CD4-positive, alpha-beta T cell treated with Interleukin-6 at 100 ng/mL for 8 hours (primary cell): ENCODE measurements at places on chromosomes 6 and 20.

- no peak for DNase-seq
Measured at GRCh38 chr20:61930776-61931475, 134.8 kb downstream of the TAF4 start.

DNA sequence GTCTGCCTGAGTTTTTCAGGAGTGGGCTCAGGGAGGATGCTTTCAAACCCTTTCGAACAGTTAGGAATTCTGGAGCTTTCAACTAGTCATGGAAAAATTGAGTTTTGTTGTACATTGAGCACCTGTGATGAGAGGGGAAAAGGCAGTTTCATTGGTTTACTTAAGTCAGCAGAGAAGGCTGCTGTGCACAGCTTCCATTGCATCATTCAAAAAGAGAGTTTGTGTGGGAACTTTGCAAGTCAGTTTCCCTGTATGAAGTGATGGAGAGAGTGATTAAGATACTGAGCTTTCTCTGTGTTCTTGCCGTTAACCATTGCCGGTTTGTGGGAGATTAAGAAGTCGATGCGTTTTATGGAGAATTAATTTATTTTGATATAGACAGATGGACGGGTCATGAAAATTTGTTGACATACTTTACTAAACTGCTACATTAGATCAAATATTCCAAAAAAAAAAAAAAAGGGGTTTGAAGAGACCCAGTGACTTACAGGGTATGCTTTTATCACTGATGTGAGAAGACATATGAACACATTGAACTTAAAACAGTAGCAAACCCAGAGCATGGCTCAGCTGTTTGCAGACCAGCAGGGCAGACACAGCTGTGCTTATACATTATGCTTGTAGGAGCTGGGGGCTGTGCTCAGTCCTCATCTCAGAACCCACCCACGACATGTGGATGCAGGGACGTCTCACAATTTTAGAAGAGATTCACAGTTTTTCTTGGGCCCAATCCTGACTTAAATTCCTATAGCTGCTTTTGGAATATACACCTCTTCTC lies 234.1 kb downstream of the SOX4 start:
- DNase-seq, result no peak

- DNase-seq, result no peak
Measured at GRCh38 chr6:154292855-154293519, 63.6 kb downstream of the IPCEF1 start.

GRCh38 chr6:11653028-11653583 lies 115.6 kb downstream of the TMEM170B start:
- DNase-seq, result peak; percentile 28

- DNase-seq, result no peak
Measured at GRCh38 chr6:127956260-127956888, 55.5 kb upstream of the THEMIS start.

DNA sequence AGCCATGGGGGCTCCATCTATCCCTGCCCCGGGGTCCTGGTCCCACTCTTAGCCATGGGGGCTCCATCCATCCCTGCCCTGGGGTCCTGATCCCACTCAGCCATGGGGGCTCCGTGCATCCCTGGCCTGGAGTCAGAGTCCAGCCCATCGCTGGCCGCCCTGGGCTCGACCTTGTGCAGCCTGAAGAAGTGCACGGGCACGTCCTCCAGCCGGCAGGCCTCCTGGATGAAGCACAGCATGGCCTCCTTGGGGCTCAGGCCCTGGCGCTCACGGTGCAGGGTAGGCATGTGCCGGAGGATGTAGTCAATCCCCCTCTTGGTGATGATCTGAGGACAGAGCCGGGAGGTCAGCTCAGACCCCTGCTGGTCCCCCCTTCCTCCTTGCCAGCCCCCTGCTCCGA lies 15.6 kb downstream of the FRMD1 start:
- no peak for DNase-seq

DNA sequence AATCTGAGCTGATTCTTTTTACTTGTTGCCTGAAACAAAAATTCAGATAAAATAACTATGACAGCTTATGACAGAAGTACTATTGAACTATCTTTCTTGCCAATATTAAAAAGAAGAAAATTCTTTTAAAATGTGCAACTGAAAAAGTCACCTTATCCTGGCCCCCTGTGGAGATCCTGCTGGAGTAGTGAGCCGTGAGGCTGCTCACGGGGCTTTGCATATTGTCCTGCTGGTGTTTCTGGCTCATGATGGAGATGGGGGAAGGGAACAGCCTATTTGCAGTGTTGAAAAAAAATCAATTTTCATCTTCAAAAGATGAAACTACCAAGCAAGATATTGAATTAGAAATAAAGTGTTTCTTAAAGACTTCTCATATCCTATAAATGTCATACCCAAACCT lies 216.0 kb downstream of the SAMD5 start:
- no peak for DNase-seq

- DNase-seq, result no peak
Measured at GRCh38 chr6:142470421-142470820, 168.6 kb downstream of the ADGRG6 start.

DNA sequence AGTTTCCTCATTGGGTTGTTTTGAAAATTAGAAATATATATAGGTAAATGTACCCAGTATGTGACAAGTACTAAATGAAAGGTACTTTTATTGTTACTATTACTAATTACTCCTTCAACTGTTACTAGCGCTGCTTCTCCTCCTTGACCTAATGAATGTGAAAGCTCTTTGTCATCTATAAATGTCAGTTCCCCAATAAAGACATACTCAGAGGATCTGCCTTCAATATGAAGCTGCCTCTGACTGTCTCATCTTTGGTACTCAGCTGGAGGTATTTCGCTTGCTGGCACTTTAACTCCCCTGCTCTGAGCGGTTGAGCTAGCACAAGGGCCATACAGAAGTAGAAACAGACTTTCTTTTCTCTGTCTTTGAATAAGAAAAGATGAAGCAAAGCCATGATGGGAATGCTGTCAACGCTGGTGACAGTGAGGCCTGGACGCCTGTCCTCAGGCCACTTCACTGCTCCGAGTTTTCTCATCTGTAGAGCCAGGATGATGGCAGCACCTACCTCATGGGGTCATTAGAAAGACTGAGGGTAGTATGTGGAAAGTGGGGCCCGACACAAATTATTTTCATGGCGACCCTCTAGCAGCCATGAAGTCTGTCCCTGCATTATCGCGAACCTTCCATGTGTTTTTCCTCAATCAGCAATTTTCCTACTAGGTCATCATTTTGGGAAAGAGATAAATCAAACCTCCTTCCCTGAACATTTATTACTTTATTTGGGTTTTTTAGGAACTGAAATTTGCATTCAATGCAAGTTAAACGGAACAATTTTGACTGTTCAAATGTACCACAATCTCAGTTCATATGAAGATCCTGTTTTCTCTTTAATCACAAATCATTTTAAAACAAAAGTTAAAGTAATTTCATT lies 55.9 kb upstream of the SNX9 start:
- DNase-seq, result no peak

GRCh38 chr20:23654717-23655116 lies 17.0 kb upstream of the CST3 start:
- DNase-seq, result no peak

GRCh38 chr6:18262702-18263417 lies 1.5 kb downstream of the DEK start:
- DNase-seq, result peak; percentile 48

DNA sequence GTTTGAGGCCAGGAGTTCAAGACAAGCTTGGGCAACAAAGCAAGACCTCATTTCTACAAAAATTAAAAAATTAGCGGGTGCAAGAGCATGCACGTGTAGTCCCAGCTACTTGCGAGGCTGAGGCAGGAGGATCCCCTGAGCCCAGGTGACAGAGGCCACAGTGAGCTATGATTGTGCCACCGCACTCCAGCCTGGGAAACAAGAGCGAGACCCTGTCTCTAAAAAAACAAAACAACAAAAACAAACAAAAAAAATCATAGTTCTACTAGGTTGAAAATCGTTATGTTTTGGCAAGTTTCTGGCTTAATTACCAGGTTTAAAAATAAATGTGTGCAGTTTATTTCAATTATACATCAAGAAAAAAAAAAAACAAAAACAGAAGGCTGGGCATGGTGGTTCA lies 2.6 kb downstream of the EIF2S2 start:
- no peak for DNase-seq

DNA sequence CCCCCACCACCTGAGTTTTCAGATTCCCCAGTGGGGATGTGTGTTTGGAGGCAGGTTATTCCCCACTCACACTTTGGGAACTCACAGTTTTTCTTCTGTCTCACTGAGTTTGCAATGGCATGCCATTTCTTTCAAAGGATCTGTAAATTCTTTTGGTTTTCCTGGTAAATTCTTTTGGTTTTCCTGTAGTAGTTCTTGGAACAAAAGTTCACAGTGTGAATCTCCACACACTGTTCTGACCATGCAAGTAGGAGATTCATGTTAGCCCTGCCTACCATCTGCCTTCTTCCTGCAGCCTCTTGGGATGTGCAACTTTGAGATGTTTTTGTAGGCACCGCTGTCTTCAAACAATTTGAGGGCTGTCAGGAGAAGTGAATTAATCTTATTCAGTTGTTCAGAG lies 165.6 kb upstream of the OGFRL1 start:
- DNase-seq, result no peak

- no peak for DNase-seq
Measured at GRCh38 chr20:63625771-63626423, 1.0 kb downstream of the GMEB2 start.

DNA sequence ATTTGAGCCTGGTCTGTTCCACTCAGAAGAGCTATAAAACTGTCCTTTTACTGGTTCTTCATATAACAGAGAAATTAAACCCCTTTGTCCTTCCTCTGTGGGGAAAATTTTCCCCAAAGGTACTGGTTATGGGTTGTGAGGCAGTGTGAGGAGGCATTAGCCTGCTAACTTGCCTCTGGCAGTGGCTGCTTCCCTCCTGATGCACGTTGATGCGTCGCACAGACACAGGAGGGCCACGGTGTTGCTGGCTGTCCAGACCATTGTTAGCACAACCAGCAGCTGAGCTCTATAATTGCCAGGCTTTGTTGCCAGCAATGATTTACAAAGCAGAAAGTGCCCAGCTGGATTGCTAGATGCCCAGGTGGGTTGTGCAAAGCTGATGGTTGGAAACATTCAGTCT lies 10.1 kb downstream of the AAR2 start:
- no peak for DNase-seq

DNA sequence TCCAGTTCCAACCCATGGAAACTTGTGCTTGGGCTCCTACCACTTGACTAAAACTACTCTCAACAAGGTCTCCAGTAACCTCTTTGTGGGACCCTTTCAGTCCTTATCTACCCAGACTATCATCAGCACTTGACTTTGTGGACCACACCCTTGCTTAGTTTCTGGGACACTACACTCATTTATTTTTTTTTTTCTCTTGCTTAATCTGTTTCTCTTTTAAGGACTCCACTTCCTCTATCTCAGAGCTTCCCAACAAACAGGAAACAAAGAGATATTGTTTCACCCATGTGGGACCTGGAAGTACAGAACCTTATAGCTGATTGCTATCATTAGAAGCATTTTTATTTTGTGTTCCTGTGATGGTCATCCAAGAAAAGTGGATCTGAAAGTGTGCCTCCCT lies 28.8 kb upstream of the ME1 start:
- DNase-seq, result no peak

DNA sequence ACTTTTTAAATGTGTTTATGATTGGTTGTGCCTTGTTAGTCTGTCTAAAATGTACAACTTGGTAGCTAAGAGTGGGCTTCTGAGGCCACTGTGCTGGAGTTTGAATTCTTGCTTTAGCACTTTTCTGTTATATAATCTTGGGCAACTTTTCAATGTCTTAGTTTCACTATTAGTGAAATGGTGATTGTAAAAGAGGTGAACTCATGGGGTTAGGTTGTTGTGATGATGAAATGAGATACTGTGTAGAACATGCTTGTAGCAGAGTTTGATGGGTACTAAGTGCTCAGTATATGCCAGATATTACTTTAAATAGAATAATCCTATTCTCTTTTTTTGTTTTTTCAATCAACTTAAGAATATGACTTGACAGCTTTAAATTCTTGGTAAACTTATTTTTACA lies 624.7 kb downstream of the CD109 start:
- no peak for DNase-seq

DNA sequence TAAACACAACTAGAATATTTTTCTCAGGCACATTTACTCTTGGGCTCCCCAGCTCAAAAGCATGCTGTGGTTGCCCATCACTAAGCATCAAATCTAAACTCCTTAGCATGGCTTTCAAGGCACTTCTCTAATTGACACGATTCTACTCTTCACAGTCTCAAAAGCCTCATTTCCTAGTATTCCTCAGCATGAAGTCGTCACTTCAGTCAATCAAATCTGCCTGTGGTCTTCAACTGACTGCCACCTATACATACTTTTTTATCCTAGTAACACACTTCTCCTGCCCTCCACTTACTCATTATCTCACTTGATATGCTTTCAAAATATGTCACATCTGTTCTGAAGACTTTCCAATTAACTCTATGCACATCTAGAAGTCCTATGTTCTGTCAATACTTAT lies 110.3 kb downstream of the TBC1D32 start:
- no peak for DNase-seq
